Bronchial epithelial cell (primary cell): ENCODE measurements at places on chromosomes 2 and 18.

- peak; percentile 1 for DNase-seq
These were observed 152.6 kb downstream of the GULP1 start for GRCh38 chr2:188444106-188444835.

- no peak for DNase-seq
These were observed 25.1 kb downstream of the ASXL2 start for GRCh38 chr2:25853038-25853638.

DNA sequence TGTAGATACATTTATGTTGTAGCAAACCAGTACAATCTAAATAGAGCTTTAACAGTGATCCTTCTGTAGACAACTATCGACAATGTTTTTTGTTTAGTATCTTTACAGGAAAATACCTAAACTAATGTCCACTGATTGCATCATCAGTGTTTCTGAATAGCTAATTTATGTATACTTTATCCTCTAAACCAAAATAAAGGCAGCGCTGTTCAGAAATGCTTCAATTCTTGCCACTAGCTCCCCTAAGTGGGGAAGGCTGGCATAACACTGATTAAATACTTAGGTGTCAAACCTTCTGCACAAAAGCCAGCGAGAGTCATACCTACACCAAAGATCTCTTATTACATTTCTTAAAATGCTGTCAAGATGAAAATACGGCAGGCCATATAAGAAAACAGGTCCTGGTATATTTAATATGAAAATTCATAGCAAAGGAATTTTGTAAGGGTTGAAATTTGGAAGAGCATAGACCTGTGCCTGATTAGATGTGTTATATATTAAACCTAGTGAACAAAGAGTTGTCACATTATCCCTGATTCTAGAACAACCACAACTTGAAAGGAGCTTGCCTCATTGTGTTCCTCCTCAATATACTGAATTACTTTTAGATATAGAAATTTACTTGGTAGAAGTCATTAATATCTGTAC, 1693.4 kb upstream of the SLC39A10 start:
- DNase-seq = peak; percentile 41

DNA sequence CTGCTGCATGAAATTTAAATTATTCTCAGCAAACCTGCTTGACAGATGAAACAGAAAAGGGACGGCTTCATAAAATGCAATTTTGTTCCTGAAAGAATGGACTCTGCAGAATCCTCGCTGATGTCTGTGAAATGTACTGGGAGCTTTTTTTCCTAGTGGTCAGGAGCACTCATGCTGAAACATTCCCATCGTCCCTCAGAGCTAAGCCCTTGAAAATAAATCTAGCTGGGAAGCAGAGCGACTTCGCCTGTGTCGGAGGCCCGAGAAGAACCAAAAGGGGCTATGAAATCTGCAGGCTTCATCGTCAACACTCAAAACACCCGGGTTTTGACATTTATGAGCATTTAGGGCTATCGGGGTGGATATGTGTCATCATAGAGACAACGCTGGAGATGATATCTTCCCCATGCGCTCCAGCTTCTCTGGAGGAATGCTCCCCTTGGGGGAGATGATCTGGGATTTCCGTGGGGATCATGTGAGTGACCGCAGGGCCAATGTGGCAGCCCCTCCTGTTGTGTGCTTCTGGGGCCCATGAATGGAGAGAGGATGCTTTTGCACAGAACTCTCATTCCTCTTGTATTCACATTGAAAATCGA, 182.3 kb downstream of the KLHL29 start:
- DNase-seq = no peak

DNA sequence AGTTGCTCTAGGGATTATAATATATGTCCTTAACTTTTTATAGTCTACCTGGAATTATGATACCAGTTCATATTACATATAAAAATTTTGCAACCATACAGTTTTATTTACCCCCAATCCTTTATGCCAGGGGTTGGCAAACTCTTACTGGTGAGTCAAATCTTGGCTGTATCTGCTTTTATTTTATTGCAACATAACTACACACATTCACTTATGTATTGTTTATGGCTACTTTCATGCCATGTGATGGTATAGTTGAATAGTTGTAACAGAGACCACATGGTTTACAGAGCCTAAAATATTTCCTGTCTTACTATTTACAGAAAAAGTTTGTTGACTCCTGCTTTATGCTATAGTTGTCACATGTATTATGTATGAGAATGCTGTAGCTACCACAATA, 25.8 kb upstream of the DLX2 start:
- peak; percentile 78 for DNase-seq

DNA sequence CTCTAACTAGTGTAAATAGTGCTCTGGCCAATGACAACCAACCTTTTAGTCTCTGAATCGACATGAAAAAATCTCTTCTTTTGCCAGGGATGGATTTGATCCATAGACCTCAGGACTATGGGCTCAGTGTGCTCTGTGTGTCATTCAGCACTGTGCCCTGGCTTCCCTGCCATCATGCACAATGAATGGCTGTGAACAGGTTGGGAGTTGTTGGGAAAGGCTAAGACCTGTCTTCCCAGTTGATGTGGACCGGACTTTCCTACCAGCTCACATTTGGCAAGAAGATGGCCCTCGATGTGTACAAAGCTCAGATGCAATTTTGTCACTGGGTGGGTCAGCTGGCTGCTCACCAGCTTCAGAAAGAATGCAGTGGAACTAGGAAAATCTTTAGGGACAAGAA, 26.0 kb upstream of the ARHGAP25 start:
- DNase-seq = no peak

- DNase-seq = peak; percentile 82
These were observed 1632.8 kb upstream of the CELF4 start for GRCh38 chr18:39198376-39198775.

GRCh38 chr18:70376914-70377258, 88.0 kb downstream of the SOCS6 start:
- DNase-seq = no peak

GRCh38 chr2:229921892-229922448, at the start of gene TRIP12:
Gene TRIP12 (minus strand): TSS chr2:229922009. CDS start chr2:229880079, 41,930 bp downstream.
- DNase-seq = peak; percentile 80

DNA sequence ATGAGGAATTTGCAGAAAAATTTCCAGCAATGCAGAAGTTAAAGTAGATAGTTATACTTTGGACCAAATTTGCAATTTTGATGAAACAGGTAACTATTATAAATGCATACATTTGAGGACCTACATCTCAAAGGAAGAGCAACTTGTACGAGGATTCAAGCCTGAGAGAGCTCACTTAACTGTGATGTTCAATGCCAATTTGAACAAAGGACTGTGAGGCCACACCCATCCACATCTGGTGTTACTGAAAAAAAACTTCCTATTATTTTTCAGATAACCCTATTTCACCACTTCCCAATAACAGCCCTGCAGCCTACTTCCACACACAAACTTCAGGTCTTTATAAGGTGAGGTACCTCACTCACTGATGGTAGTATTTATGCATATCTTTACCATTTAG, 203.5 kb upstream of the NABP1 start:
- DNase-seq = no peak

GRCh38 chr2:47007826-47008225, 92.2 kb upstream of the MCFD2 start:
- DNase-seq = no peak
